Substantia nigra (tissue), 51 donors: ENCODE measurements at places on chromosomes 1 and 21.

GRCh38 chr1:230415405-230416132, 10.6 kb downstream of the PGBD5 start:
- DNase-seq, result no peak

GRCh38 chr21:34158866-34159835, 85.8 kb downstream of the MRPS6 start:
- DNase-seq, result no peak

DNA sequence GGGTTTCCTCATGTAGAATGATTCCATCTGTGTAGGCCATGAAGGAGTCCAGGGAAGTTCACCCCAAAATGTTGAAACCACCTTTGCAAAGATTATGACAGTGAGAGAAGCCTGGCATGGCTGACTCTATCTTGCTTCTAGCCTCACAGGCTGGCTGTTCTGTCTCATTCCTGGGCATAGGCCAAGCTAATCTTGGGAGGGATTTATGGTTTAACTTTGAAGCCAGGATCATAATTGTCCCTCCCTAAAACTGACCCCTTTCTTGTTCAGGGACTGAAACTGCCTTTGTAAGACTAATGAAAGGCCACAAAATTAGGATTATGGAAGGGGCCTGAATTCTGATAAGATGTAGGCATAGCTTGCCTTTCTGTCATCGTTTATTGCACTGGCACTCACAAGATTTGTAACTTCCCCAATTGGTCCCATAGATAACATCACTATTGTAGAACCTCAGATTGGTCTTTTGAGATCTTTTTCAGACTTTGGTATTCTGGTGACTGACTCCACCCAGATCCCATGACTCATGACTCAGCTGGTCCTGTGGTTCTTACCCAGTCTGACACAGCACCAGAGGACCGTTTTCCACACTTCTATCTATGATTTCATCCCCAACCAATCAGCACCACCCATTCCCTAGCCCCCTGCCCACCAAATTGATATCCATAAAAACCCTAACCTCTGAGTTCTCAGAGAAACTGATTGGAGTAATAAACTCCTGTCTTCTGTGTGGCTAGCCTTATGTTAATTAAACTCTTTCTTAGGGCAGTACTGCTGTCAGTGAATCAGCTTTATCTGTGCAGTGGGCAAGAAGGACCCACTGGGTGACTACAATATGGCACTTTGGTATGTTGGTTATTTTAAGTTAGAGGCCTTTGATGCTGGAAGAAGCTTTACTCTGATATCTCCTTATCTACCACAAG, 13.6 kb upstream of the LAMTOR5 start:
- DNase-seq, result no peak

DNA sequence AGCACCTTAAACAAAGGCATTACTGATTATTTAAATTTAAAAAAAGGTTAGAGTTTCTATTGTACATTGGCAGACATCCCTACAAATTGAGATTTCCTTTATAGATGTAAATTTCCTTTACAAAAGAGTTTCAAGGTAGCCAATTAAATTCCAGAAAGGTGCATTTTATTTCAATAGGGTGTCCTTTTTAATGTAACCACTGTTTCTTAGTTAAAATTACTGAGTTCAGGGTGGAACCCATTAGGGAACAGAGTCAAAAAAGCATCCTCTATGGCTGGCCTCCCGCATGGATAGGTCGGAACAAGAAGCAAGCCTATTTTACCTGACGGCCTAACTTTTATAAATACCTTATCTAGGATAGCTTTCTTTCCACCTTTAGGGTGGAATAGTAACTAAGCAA, 24.4 kb downstream of the TCP10L start:
- no peak for DNase-seq

DNA sequence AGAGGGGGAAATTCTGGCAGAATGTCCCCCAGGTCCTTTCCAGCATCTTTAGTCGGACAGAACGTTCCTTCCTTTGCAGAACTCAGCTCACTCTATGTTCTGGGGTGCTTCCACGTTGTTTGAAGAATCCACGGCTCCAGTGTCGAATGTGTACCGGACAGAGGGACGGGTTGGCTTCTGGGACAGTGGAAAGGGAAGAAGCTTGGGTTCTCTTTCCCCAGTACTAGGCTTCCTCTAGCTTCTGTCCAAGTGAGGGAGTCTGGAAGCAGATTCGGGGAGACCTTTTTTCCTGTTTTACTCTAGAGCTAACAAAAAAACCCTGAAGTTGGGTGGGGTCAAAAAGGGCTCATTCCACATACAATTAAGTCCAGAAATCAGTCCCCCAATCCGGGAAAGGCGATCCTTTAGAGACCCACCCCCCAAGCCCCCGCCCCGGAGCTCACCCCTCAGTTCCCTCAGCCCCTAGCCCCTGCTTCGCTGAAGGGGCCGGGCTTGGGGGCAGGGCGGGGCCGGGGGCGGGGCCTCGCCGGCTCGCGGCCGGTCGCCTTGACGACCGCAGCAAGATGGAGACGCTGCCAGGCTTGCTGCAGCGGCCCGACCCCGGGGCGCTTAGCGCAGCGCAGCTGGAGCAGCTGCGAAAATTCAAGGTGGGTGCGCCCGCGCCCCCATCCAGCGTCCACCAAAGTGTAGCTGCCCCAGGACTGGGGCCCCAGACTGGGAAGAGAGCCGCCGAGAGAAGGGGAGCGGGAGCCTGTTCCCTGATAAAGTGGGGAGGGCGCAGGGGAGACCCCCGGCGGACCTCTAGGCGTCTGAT, at the start of gene RIIAD1:
RIIAD1 (plus strand) TSS at position 549 of the 814 bp plus-strand sequence; CDS start at position 564, 15 bp downstream.
- no peak for DNase-seq

- no peak for DNase-seq
These were observed 106.8 kb upstream of the ATP1A1 start for GRCh38 chr1:116265931-116266863.
